ENCODE measurements at places on chromosomes 16 and 17.

DNA sequence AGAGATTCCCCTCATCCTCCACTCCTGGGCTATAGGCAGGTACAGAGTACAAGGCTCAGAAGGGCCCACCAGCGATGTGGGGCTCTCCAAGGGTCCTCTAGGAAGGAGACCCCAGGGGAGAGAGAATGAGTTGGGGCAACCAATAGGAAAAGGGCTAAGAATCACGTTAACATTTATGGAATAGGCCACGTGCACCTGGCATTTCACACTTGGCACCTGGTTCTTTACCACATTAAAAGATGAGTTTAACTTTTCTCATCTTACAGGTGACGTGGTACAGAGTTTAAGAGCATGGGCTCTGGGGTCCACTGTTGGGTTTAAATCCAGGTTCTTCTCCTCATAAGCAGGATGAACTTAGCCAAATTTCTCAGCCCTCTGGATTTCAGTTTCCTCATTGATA, 243.1 kb downstream of the CCDC182 start:
- no peak for DNase-seq

DNA sequence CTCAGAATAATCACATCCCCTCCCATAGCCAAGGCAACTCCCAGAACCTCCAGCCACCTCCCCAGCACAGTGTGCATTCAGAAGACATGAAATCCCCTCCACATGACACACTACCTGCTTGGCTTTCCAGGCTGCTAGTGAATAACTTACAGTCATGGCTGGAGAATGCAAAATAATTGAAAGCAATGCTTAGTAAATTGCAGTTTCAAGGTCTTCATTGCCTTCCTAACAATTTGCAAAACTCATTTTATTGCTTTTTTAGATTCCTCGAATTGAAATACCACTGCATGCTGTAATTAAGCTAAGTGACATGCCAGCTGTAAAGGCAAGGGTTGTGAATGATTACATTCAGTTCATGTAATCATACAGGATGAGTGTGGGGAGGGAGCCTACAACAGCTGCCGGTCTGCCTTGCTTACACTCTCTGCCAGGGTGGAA, 29.0 kb upstream of the HOXB13 start:
- DNase-seq: no peak

- no peak for DNase-seq
Observed at GRCh38 chr17:3983606-3984484, 19.6 kb upstream of the ATP2A3 start.

DNA sequence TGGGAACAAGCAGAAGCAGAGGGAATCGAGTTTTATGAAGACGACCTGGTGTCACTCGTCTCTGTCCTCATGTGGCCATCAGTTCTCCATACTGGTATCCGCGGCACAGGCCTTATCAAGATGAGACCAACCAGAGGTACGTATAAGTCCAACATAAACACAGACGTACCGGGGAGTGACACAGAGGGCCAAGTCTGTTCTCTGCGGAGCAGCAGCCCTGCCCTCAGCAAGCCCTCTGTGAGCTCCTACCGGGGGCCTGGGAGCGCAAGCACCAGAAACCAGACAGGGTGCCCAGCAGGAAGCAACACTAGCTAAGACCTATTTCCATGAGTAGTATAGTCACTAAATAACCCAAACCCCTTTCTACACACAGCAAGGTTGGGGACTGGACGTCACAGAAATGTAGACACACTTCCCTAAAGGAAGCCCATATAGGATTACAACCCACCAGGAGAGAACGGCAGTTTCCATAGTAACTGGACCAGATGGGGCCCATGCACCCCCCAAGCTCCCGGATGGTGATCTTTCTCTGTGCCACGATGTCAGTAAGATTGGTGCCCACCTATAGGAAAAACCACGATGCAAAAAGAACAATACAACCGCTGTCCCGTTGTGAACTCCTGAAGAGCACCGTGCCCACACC, 911 bp downstream of the ARL16 start:
- no peak for DNase-seq

DNA sequence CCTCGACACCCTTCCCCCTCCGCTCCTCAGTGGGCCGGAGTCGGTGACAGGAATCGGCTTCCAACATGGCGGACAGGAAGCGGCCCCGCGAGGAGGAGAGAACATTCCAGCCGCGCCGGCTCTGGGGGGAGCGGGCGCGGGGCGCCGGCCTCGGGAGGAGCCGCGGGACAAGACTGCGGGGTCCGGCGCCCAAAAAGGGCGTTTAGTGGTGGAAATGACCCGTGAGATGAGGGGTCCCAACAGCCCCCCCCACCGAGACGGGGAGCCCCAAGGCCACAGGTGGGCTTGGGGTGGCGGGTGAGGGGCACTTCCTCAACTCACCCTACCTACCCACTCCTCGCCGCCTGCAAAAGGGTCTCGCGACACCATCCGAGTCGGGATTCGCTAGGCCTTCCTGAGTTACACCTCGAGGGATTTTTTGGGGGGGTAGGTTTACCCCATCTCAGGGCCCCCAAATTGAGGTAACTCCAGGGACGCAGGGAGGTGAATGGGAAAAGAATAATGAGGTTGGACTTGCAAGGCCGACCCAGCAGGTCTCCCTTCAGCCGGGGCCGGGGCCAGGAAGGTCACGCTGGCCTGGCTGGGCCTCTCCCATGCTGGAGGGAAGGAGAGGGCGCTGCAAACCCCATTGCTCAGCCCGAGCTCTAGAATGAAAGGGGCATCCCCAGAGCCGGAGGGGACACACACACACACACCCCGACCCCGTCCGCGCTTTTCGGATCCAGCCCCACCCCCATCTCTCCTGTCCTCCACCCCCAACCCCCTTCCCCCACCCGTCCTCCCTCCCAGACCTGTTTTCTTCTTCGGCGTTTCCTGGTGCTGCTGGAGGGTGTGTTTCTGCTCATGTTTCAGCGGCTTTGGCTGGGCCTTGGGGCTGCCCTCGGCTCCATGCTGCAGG, 707 bp downstream of the NUFIP2 start:
- DNase-seq: peak; percentile 45

- DNase-seq: no peak
Observed at GRCh38 chr16:81532491-81533174, 88.0 kb downstream of the CMIP start.

DNA sequence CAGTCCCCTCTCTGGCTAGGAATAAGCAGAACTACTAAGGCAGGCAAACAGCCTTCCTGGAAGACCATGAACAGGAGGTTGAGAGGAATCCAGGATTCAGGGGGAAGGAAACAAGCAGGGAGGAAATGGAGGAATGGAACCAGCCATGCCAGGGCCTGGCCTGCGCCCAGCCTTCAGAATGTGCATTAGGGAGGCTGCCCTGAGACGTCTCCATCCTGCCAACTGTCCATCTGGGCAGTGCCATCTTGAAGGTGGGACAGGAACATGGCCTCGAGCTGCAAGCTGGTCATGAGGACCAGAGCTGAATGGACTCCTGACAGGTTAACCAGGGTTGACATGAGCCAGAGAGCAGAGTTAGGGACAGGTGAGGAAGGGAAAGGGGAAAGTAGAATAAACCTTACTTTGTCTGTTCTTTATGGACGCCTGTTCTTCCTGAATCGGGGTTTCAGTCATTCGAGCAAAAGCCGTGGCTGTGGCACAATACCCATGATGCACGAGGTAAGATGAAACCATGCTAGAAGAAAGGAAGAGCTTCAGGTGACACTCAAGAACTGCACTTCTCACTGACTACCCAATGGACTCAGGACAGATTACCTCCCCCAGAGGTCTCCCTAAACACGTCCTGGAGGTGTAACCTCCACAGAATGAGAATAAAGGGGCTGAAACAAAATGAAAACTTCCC, 12.1 kb upstream of the GFOD2 start:
- DNase-seq: no peak

GRCh38 chr17:34981538-34982241, 1.4 kb downstream of the LIG3 start:
- no peak for DNase-seq

DNA sequence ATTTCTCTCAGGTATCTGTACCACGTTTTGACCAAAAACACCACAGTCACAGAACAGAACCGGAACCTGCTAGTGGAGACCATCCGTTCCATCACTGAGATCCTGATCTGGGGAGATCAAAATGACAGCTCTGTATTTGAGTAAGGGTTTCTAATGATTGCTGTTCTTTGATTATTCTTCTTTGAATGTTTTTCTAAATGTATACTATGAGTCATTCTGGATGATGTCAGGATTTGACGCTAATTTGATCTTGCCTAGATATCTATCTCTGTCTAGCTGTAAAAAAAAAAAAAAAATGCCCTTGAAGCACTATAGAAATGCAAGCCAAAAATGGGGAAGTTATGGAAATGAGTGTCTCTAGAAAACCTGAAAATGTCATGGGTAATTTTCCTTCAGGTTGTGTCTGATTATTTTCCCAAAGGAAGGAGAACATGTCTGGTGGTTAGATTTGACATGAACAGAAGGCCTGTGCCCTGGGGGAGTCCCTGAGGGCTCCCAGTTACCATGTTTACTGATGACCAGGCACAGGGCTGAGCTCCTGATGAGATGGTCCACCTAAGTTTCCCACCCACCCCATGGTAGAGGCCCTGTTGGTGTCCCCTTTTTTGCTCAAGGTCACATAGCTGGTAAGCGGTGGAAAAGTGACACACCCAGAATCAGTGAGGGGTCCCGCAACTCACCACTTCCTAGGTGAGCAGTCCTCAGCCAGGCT, 13.6 kb downstream of the CLEC16A start:
- DNase-seq: no peak

- no peak for DNase-seq
Observed at GRCh38 chr16:17972460-17972943, 364.0 kb downstream of the NPIPA8 start.

GRCh38 chr16:49026566-49027181, 255.0 kb downstream of the CBLN1 start:
- DNase-seq: no peak

GRCh38 chr16:54817432-54817831, 113.2 kb upstream of the IRX5 start:
- DNase-seq: no peak

DNA sequence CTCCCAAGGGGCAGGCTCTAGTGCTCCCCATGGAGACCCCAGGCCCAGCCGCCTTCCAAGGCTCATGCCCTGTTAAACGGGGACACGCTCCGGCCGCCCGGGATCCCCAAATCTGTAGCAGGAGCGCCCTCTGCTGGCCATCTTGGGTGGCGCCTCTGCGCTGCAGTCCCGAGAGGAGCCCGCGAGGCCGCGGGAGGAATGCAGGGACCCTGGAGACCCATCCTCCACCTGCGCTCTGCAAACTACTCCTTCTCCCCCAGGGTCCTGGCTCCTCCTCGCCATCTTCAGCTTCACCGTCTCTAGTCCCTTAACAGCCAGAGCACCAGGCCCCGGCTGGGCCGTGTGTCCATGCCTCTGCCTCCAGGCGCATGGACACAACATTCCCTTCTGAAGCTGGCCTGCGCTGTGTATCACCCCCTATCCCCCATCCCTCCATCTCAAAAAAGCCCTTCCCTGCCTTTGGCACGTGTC, 23.6 kb upstream of the KRT17 start:
- DNase-seq: peak; percentile 77

DNA sequence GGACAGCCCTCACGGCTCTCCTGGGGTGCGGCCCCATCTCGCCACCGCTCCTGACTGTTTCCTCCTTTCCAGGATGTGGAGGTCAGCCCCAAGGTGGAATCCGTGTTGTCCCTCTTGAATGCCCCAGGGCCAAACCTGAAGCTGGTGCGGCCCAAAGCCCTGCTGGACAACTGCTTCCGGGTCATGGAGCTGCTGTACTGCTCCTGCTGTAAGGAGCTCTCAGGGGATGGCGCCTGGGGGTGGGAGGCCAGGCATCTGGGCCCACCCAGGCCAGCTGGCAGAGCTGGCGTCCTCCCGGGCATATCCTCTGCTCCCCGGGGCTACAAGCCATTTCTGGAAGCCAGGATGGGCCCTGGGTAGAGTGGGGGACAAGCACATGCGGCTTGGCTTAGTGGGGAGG, 13.2 kb downstream of the IL34 start:
- no peak for DNase-seq

DNA sequence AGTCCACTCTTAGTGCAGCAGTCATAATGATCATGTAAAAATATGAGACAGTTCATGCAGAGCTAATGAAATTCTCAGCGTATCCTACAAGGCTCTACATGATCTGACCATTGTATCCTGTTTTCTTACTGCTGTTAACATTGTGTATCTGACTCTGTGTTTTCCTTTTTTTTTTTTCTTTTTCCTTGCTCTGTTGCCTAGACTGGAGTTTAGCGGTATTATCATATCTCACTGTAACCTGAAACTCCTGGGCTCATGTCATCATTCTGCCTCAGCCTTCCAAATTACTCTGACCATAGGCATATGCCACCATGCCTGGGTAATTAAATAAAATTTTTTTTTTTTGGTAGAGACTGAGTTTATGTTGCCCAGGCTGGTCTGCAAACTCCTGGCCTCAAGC, 12.1 kb downstream of the DUS2 start:
- no peak for DNase-seq

DNA sequence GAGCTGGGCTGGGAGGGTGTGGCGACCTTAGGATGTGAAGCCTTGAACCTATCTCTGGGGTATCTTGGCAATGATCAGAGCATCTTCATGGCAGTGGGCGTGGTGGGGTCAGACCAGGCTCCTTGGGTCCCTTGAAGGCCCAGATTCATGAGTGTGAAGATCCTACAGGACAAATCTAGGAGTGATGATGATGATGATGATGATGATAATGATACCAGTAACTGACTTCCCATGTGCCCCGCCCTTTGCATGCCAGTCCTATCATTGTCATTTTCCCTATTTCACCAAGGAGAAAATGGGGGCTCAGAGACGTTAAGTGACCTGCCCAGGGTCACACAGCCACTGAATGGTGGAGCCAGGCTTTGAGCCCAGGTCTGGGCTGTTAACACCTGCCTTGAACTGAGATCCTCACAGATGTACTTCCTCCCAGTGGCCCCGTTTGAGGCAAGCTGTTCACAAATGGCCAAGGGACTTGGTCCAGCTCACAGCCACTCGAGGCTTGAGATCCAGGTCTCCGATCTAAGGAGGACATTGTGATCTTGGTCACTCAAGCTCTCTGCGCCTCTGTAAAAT, 13.4 kb downstream of the SLC12A3 start:
- DNase-seq: no peak

- DNase-seq: no peak
Observed at GRCh38 chr16:13376174-13376573, 474.8 kb downstream of the SHISA9 start.

GRCh38 chr17:53426505-53426904, 396.2 kb upstream of the KIF2B start:
- DNase-seq: no peak

- no peak for DNase-seq
Observed at GRCh38 chr17:8632061-8632460, 1.5 kb upstream of the MYH10 start.

DNA sequence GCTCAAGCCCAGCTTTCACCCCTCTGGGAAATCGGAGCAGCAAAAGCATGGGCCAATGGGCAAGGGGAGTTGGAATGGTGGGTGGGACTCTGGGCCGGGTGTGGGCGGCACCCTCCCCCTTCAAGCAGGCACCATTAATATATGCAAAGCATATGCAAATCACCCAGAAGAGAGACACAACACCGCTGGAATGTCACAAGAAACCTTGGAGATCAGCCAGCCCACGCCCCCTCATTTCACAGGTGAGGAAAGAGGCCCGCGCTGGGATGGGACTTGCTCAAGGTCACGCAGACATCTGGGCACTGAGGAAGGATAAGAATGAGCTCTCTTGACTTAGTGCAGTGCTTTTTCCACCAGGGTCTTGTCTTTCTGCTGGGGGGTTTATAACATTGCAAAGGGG, 4.8 kb downstream of the SRCIN1 start:
- no peak for DNase-seq

Data from CD4-positive, alpha-beta memory T cell (primary cell).